ENCODE measurements at places on chromosomes 6 and 20.

- DNase-seq, result no peak
Measured at GRCh38 chr6:41529049-41529448, 17.1 kb upstream of the FOXP4 start.

DNA sequence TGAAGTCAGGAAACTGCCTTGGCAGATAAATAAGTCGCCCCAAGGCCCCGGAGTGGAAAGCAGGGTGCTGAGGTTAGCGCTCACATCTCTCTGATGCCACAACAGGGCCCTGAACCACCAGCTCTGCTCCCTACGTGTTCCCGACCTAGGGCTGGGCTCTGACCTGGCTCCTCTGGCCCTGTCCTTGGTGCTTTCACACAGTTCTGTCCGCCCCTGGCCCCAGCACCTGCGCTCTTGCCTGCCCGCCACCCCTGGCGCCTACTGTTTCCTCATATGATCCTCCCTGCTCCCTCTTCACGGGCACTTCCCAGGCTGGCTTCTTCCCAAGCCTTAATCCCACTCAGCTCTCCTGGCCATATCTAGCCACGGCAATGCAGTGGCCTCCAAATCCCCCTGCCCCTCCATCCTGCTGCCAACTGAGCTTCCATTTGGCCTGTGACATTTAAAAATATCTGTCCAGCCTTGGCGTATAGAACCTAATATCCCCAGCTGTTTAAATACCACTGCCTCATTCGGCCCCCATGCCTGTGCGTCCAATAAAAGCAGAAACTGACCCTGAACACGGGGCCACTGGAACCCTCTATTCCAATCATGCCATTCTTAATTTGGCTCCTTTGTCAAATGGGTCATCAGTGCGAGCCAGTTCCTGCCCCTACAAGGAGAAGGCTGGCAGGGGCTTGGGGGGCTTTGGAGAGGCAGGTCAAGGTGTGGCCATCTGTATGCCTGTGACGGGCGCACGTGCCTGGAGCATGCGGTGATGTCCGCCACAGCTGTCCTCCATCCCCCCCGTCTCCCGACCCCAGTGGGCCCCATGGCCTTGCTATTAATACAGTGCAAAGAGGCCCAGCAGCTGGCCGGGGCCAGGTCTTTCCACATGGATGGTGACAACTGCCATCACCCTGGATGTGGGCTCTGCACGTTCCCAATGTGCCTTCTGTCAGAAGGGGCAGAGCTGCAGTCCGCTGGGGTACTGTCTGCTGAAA lies 27.7 kb downstream of the GNAS-AS1 start:
- no peak for DNase-seq

GRCh38 chr6:87669051-87669450 lies 33.0 kb downstream of the AKIRIN2 start:
- DNase-seq, result no peak

DNA sequence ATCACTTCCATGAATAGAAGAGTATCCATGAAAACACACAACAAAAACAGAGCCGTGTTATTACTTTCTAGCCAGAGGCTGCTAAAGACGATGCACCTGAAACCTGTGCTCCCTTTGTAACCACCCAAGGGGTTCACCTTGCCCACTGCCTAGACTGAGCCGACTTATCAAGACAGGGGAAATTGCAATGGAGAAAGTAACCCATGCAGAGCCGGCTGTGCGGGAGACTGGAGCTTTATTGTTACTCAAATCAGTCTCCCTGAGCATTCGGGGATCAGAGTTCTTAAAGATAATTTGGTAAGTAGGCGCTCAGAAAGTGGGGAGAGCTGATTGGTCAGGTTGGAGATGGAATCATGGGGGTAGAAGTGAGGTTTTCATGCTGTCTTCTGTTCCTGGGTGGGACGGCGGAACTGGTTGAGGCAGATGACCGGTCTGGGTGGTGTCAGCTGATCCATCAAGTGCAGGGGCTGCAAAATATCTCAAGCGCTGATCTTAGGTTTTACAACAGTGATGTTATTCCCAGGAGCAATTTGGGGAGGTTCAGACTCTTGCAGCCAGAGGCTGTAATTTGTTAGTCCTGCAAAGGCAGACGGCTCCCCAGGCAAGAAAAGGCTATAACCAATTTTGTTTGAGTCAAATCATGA lies 366.6 kb downstream of the PREX1 start:
- no peak for DNase-seq

- DNase-seq, result no peak
Measured at GRCh38 chr20:59403261-59403961, 103.0 kb downstream of the EDN3 start.

GRCh38 chr6:36378936-36379335 lies 8.5 kb downstream of the ETV7 start:
- DNase-seq, result no peak

- DNase-seq, result no peak
Measured at GRCh38 chr20:9573335-9574151, 59.2 kb downstream of the LAMP5 start.

DNA sequence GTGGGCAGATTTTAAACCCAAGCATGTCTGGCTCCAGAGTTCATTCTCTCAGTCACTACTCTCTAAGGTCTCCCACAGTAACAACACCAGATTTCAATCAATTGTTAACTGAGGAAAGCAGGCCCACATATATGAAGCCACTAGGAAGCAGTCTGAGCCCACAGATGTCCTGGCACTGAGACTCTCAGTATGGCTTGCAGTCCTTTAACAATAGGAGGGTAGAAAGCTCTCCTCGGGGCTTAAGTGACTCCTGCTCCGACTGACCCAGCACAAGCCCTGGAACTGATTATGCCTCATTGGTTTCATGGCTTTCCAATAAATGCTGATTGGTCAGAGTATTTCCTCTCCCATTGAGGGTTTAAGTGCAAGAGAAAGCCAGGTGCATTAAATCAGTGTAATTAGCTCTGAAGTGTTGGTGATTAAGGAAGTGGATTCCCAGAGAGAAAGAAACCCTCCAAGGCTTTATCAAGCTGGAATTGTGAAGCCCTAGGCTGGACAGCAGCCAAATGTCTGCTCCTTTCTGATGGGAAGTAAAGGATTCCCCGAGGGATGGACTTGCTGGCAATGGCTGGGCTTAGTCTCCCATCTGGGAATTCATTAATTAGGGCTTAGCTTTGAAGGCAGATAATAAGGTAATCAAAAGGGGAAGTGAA lies 76.6 kb upstream of the PROKR2 start:
- DNase-seq, result no peak

DNA sequence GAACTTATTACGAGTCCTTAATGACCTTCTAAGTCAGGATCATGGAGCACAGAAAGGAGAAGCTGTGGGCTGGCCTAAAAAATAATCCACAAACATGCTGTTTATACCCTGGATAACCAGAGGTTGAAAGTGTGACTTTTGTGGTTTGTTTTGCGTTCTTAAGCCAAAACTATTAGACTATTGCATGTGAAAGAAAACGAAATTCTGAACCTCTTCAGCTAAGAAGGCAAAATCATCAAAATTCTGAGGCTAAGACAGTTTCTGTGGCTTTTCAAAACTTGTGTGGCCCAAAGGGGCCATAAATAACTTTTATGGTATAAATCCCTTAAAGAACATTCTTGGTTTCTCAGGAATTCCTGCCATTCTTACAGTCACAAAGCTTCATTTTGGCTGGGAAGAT lies 251.0 kb downstream of the UST start:
- peak; percentile 43 for DNase-seq

DNA sequence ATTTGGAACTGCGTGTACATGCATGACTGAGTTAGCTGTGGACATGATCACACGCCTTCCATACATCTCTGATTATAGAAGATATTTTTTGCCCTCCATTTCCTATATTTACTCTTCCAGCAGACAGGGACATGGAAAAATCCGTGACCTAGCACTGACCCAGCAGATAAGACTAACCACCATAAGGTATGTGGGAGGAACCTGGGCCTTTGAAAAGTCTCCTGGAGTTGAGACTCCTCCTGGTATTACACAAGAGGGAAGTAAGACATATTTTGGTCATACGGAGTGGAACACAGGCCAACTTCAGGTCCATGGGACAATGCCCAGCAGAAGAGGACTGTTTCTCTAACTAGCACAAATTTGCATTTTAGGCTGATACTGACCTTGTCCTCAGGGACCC lies 13.7 kb upstream of the SIRPB1 start:
- no peak for DNase-seq

GRCh38 chr20:49669601-49670189 lies 44.0 kb downstream of the B4GALT5 start:
- DNase-seq, result no peak

GRCh38 chr6:110351986-110352385 lies 6.2 kb downstream of the METTL24 start:
- no peak for DNase-seq

DNA sequence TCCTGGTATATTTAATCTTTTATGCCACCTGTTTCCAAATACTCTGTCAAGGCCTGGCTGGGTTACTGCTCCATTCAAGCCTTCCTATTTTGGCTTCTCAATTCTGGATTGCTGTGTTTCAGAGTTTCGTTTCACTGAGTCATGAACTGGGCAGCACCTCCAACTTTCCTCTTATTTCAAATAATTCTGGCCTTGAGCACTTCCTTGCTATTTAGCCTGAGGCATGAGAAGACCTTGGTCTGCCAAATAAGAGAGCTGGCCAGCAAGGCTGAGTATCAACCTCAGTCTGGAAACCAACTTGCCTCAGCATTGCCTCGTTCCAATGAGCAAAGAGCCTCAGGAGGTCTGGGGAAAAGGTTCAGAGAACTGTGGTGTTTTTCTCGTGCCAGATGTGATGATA lies 66.6 kb downstream of the TNFAIP3 start:
- peak; percentile 11 for DNase-seq

DNA sequence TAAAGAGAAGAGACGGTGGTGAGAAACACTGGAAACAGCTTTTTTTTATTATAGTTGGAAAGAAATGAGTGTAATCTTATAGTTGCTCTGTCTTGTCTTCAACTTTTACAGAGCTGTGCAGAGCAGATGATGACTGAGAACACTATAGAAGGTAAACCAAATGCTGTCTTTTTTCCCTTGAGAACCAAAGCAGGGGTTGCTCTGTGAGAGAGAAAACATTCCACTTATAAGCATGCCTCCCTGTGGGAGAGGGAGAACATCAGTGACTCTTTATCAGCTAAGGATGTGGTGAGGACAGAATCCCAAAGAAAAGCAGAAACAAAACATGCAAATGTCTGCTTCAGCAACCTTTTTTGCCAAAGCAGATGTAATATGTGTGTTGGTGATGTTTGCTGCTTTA lies 179.3 kb upstream of the HDDC2 start:
- DNase-seq, result no peak

DNA sequence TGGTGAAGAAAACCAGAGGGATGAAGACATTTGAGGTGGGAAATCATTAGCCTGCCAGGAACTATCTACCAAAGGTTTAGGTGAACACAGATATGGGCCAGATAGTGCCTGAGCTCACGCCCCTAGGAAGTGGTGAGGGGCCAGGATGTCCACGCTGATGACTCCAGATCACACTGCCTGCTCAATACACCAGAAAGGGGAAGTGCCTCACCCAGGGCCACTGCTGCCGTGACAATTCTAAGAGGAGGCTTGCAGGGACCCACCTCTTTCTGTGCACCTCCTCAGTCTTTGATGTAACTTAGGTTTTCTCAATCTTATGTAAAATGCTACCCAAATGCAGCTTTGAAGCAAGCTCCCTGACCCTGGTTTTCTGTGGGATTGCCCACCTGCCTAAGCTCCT lies 5.4 kb upstream of the RAB44 start:
- no peak for DNase-seq

- no peak for DNase-seq
Measured at GRCh38 chr20:20368418-20369249, 730 bp downstream of the INSM1 start.

DNA sequence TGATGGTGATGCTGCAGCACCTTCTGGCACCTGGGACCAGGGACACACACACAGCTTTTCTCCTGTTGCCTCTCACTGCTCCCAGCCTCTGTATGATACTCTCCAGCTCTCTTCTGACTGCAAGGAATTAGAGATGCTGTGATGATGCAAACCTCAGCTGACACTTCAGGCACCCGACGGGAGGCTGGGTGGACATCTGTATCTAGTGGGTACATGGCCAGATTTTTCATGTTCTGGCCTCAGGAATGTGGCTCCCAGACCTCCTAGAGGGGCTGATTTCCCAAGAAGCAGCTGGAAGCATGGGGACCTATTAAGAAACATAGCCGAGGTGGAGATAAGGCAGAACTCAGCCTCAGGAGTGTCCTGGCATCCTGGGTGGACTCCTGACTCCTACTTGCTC lies 6.8 kb upstream of the EPB41L1 start:
- DNase-seq, result no peak

DNA sequence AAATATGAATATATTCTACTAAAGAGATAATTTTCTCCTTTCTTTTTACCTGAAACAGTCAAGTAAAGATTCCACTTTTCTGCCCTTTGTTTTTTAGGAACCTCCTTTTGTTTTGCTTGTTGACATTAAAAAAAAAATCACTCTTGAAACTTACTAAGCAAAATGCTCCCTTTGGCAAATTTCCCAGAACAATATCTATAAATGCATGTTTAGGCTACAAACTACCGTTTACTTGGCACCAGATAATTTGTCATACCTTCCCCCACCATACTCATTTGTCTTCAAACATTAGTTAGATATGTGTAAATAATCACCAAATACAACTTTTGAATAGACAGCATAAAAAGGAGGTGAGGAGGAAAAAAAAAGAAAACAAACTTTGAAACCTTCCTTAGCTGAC lies 604.7 kb downstream of the RFPL4B start:
- no peak for DNase-seq

DNA sequence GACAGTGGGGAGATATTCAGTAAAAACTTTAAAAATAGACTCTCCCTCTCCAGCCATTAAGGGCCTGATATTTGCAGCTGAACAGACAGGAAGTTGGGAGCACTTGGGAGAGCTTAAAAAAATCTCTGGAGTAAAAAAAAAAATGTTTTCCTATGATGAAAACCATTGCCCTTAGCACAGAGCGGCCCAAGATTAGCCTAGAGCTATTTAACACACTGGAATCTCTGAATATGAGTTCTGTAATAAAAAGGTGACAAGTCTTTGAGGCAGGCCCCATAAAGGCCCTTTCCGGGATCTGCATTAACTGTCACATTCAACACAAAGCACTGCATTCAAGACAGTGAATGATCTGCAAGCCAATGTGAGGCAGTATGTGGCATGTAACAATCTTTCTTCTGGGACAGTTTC lies 393.7 kb downstream of the ZFAND3 start:
- DNase-seq, result no peak

DNA sequence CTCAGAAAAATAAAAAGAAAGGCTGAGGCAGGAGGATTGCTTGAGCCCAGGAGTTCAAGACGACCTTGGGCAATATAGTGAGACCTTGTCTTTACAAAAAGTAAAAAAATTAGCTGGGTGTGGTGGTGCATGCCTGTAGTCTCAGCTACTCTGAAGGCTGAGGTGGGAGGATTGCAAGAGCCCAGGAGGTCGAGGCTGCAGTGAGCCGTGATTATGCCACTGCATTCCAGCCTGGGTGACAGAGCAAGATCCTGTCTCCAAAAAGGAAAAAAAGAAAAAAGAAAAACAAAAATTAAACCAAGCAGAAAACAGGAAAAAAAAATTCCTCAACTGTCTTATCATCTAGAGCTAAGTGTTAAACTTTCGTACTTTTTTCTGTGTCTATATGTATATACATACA lies 12.4 kb upstream of the SRSF3 start:
- DNase-seq, result no peak
